Caco-2 (cell line): ENCODE measurements at places on chromosomes 5 and 9.

- DNase-seq: no peak
Observed at GRCh38 chr5:96703384-96703920, 41.3 kb downstream of the CAST start.

- no peak for DNase-seq
Observed at GRCh38 chr9:112194969-112195431, 19.9 kb upstream of the SUSD1 start.

DNA sequence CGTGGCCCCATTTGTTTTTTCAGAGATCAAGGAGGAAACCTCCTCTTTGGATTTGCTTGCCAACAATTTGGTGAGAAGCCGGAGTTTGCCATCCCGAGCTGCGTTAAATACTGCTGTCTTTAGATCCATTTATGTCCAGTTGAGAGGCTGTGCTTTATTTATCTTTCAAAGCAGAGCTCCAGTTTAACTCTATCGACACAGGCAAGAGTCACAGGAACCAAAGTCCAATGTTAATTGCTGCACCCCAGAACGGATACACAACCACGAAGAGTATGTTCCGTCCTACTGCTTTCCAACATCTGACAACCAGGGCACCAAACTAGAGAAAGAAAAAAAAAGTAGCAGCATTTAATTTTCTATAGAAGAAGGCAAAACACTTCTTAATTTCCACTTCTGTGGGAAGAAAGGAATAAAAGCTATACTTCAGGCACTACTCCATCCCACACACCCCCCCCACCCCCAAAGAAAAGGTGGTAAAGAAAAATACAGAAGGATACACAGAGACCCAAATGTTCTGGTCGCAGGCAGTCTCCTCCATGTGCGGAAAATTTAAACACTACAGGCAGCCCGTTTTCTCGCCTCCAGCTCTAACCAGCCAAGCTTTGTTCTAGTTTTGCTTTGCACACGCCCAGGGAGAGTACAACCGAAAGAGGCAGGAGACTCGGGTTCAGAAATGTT is 1.1 kb downstream of the FEM1C start:
- peak; percentile 33 for DNase-seq

DNA sequence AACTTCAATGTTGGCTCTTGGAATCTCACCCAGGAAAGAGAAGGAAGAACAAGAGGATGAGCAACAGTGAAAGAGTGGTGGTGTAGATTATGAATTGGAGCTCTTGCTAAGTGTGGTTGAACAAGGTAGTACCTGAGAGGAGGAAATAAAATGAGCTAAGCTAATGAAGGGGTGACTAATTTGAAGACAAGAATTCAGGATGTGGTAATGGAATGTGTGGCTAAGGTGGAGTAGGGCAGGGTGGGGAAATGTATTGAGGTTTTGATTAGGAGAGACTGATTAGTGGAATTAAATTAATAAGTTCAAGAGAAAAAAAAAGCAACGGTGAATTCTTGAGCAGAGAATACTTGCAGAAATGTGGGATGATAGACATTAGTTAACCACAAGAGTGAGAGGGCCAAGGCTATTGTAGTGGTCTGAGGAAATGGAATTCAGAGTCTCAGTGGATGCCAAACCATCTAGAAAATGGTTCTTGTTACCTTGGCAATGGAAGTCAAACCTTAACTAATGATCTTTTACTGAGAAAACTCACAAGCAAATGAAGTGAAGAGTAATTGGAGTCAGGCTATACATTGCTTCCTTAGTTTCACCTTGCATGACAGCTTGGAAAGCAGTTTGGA is 648.3 kb upstream of the ZNF608 start:
- DNase-seq: no peak
